ENCODE measurements at places on chromosomes 7 and 10. TPM values are rescaled to one million over a fixed set of nuclear protein-coding genes. Genes with fewer than 3 reads are reported as not detected.

Gene NPTX2
- total RNA-seq = 0.12 TPM

Gene FBH1
- total RNA-seq = 30.1 TPM

Gene GPR15LG
- total RNA-seq = not detected

Gene PRKCQ
- 4.1 TPM for total RNA-seq

Gene ADCY1
- 2.5 TPM for total RNA-seq

Gene GNAI1
- total RNA-seq = 28.9 TPM

Gene SGCE
- total RNA-seq = 49.1 TPM

Gene PAXIP1
- total RNA-seq = 13.1 TPM

Gene LEP
- not detected for total RNA-seq

Gene NCF1
- total RNA-seq = 0.18 TPM

Gene PPP1R3C
- 21.7 TPM for total RNA-seq

Gene PLCE1
- total RNA-seq = 8.8 TPM

Gene SH2B2
- 3.7 TPM for total RNA-seq

Gene IQCE
- 9.1 TPM for total RNA-seq

Gene EPO
- total RNA-seq = not detected
